ENCODE measurements at places on chromosomes 1 and 21. TPM values are rescaled to one million over a fixed set of nuclear protein-coding genes. Genes with fewer than 3 reads are reported as not detected.

DNA sequence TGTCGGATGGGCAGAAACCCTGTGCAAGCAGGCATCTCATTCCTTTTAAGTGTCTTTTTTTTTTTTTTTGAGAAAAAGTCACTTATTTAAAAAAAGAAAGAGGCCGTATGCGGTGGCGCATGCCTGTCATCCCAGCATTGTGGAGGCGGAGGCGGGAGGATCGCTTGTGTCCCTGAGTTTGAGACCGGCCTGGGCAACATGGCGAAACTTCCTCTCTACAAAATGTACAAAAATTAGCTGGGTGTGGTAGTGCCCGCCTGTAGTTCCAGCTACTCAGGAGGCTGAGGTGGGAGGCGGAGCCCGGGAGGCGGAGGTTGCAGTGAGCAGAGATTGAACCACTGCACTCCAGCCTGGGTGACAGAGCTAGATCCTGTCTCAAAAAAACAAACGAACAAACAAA lies 1.7 kb downstream of the GPR137B start:
- H3K27ac ChIP-seq, result no peak overlapping the region
- no peaks in the 10 kb centered on the region for H3K27me3 ChIP-seq
- H3K4me1 ChIP-seq, result peaks cover 13% of the 10 kb centered on the region
- no peak for DNase-seq
- no peak overlapping the region for H3K4me3 ChIP-seq

DNA sequence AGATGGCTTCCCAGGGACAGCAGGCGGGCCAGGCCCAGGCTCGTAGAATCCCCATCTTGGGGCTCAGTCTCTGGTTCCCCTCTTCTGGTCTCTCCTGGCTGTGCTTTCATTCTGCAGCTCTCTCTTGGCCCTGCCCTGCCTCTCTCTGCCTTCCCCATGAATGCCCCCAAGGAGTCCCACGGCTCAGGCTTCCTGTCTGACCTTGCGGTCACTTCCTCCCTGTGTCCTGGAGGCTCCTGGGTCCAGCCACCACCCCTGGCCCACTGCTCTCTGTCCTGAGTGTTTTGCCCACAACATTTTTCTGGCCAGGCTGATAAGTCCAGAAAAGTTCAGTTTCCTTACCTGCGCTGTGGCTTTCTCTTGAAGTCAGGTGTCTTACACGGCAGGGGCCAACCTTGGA lies 29.1 kb downstream of the PIGP start:
- no peak overlapping the region for H3K4me3 ChIP-seq
- no peaks in the 10 kb centered on the region for H3K27me3 ChIP-seq
- no peak overlapping the region for H3K27ac ChIP-seq
- H3K36me3 ChIP-seq, result no peaks in the 10 kb centered on the region

DNA sequence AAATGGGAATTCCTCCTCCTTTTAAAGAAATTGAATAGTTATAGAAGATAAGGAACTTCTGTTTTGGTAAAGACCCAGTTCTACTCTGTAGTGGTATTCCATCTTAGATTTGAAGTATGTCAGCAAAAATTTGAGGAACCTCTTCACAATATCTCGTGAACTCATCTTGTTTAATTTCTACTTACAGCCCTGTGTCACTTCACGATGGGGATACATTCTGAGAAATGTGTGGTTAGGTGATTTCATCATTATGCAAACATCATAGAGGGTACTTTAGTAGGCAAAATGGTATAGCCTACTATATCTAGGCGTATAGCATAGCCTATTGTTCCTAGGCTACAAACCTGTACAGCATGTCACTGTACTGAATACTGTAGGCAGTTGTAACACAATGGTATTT lies 36.0 kb downstream of the ALG6 start:
- no peaks in the 10 kb centered on the region for H3K36me3 ChIP-seq
- no peaks in the 10 kb centered on the region for H3K27me3 ChIP-seq
- no peak for DNase-seq
- no peak overlapping the region for H3K4me3 ChIP-seq

- no peak for DNase-seq
- no peak overlapping the region for H3K4me3 ChIP-seq
- no peak overlapping the region for H3K27ac ChIP-seq
- H3K27me3 ChIP-seq, result no peaks in the 10 kb centered on the region
Measured at GRCh38 chr1:115890580-115890979, 49.7 kb upstream of the NHLH2 start.

DNA sequence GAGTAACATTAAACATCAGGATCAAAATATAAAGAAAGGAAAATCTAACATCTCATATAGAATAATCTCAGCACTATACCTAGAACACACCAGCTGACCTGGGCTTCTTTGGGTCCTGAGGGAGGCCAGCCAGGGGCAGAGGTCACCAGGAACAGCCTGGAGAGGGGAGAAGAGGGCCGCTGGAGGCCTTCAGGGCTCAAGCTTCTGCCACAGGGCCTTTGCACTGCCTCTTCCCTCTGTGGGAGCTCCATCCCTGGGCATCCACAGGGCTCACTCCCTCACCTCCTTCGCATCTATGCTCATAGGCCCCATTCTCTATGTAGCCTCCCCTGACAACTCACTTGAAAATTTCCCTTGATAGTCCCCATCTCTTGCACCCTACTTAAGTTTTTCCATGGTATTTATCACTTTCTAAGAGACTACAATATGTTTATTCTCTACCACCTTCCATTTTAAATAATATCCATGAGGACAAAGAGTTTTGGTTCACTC lies 73.9 kb downstream of the HIVEP3 start:
- DNase-seq, result no peak
- H3K36me3 ChIP-seq, result no peaks in the 10 kb centered on the region
- H3K4me3 ChIP-seq, result no peak overlapping the region
- no peaks in the 10 kb centered on the region for H3K4me1 ChIP-seq
- H3K27me3 ChIP-seq, result no peaks in the 10 kb centered on the region

LRRC71 gene
- total RNA-seq, result not detected

PLEKHG5 gene
- total RNA-seq, result 2.5 TPM

B3GALT5 gene
- 0.66 TPM for total RNA-seq

APCS gene
- total RNA-seq, result not detected

SRGAP2 gene
- 35.3 TPM for total RNA-seq

TSACC gene
- total RNA-seq, result not detected

PRR9 gene
- total RNA-seq, result not detected

OR2T11 gene
- total RNA-seq, result not detected

Data from sigmoid colon (tissue), 7 donors.